HuH-7 (cell line): ENCODE measurements at places on chromosomes 5 and 9.

GRCh38 chr5:2913281-2913680 lies 161.8 kb upstream of the IRX2 start:
- no peak for DNase-seq

GRCh38 chr5:74673011-74673790 lies 11.8 kb upstream of the HEXB start:
- no peak for DNase-seq

DNA sequence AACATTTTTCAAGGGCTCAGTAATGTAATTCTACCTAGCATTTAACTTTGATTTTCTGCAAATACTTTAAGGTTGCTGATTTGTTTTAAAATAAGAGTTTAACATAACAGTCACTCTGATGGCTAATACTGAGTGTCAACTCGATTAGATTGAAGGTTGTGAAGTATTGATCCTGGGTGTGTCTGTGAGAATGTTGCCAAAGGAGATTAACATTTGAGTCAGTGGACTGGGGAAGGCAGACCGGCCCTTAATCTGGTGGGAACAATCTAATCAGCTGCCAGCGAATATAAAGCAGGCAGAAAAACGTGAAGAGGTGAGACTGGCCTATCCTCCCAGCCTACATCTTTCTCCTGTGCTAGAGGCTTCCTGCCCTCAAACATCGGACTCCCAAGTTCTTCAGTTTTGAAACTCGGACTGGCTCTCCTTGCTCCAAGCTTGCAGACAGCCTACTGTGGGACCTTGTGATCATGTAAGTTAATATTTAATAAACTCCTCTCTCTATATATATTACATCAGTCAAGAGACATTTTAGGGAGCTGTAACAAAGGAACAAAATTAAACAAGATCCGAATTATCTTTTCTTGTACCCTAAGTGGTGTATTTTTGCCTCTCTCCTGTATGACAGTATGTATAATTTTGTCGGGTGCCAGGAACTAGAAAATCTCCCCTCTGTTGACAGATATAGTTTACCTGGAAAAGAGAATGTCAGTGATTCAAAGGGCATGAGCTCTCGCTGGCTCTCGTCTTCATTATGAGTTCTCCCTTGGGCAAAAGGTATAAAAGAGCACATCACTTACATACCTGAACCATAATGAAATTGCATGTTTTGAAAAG lies 576.1 kb downstream of the LRRC70 start:
- DNase-seq: no peak

DNA sequence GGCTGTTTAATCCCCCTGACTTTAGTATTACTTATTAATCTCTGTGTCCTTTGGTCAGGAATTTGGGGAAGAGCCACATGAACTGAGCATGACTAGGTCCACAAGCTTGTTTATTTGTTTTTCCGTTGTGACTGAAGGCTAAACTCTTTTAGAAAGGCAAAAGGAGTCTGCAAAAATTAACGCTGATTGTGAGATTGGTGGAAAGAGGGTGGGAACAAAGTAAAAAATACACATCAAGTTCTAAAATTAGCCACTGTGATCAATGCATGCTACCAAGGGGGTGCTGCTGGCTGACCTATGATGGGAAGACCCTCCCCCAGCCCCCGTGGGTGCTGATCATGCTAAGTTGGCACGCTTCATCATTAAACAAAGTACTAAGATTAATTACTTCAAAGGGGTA lies 356.8 kb downstream of the ADGRV1 start:
- DNase-seq: no peak

DNA sequence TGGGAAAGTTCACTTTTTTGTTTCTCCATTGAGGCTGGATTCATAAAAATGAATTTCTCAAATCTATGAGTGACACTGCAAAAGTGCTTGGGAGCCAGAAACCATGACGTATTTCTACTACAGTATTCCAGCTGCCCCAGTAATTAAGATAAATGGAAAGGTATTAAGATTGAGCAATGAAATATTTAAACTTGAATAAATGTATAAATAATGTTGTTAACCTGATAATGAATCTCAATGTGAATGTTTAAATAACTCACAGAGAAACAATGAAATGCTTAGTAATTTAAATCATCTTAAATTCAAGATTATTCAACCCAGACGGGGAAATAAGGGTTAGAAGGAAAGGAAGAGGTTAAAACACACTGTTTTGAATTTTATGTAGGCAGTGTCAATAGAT lies 11.2 kb upstream of the SRP19 start:
- DNase-seq: no peak

DNA sequence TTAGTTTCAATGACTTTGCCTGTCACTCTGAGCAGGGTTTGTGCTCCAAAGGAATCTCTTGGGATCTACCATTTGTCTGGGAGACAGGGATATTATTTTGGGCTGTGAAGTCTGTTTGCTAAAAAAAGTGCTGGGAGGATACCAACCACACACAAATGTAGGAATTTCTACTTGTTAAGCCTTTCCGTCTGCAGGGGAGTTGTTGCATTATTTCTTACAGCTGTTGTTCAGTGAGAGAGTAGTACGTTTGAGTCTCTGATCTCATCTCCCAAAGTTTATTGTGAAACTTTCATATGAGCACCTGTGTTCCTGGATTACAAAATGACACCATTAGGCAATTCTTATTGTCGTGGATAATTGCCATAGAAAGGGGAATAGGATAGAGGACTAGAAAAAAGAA lies 78.3 kb upstream of the SEMA6A start:
- DNase-seq: no peak

GRCh38 chr5:13648822-13649221 lies 295.7 kb downstream of the DNAH5 start:
- no peak for DNase-seq
